ENCODE measurements at places on chromosomes 6 and 20.

DNA sequence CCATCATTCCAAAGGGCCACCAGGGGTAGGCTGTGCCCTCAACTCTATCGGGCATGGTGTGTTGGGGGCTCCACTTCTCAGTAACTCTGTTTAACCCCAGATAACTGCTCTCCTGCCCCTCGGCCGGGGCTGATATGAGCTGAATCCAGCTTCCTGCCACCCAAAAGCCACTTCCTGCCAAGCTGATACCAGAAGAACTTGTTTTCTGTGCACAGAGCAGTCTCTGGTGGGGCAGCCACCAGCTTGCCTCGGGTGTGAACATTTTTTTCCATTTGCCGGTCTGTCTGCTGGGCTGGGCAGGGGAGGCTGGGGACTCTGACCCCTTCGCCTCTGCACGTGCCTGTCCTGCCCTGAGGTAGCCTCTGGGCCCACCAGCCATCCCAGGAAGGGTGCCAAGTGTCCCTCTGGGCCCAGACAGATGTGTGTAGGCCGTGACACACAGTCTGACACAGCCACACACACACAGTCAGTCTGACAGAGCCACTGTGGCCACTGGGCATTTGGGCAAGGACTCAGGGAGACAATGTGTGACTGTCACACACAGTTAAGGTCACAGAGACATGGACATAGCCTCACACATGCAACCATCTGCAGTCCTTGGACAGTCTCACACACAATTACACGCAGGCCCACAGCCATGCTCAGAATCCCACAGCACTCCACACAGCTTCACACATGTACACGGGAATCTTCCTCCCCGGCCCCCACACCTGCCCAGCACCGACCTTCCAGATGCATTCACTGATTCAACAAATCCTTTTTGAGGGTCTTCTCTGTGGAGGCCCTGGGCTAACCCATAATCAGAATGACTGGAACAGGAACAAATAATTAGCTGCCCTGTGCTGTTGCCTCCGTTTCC, 45.1 kb downstream of the NOL4L start:
- DNase-seq: peak; percentile 69

GRCh38 chr6:163429858-163430448, 15.4 kb downstream of the QKI start:
- no peak for DNase-seq

- no peak for DNase-seq
Observed at GRCh38 chr6:135412761-135413160, 84.8 kb downstream of the AHI1 start.

- DNase-seq: no peak
Observed at GRCh38 chr20:49115564-49115963, 69.5 kb downstream of the CSE1L start.

- no peak for DNase-seq
Observed at GRCh38 chr6:16741112-16742016, 19.9 kb downstream of the ATXN1 start.

- DNase-seq: peak; percentile 69
Observed at GRCh38 chr20:47677635-47678453, 107.4 kb downstream of the SULF2 start.

GRCh38 chr20:5297280-5298004, 19.3 kb downstream of the PROKR2 start:
- no peak for DNase-seq

DNA sequence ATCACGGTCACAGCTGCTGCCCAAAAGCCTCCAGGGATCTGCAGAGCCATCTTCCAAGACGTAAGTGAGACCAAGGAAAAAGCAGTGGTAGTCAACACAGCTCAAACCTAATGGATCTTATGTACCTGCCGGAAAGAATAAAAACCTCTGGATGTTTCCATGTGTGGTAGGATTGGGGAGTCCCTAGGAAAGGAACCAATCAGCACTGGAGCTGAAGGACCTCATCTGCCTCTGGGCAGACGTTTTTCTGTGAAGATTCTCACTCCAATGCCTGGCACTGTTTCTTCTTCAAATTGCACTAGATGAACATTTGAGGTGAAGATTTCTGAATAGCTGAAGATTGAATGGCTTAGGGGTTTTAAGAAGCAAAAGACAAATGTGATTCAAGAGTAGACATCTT, at the start of gene HLA-DQB2:
Gene HLA-DQB2 (minus strand): TSS at position 112 of the 400 bp plus-strand sequence. CDS start 62 bp downstream, at position 50.
- DNase-seq: no peak

DNA sequence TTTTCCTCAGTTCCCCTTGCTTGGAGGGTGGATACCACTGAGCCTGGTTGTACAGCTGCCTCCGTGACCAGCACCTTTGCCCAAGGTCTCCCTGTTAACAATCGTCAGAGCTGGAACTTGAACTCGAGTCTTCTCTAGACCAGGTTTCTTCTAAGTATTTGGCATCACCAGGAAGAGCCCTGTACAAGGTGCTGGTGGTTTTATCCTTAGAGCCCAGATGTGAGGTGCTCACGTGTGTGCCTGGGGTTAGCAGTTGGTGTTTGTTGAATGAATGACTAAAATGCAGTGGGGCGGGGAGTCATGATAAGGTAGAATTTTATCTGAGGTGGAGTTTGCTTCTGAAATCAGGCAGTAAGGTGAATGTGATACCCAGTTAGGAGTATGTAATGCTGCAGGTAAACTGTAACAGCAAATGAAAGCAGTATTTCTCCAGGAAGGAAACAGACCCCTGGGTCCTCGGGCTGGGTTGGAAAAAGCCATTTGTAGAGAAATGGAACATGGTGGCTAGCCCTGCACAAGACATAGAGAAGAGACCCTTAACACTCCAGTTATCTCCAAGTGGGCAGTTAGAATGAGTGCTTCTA, 3.1 kb downstream of the DNAJC5 start:
- DNase-seq: no peak

GRCh38 chr6:7821426-7821825, 89.2 kb downstream of the TXNDC5 start:
- DNase-seq: no peak

GRCh38 chr6:37078814-37079213, 73.4 kb downstream of the FGD2 start:
- DNase-seq: no peak

DNA sequence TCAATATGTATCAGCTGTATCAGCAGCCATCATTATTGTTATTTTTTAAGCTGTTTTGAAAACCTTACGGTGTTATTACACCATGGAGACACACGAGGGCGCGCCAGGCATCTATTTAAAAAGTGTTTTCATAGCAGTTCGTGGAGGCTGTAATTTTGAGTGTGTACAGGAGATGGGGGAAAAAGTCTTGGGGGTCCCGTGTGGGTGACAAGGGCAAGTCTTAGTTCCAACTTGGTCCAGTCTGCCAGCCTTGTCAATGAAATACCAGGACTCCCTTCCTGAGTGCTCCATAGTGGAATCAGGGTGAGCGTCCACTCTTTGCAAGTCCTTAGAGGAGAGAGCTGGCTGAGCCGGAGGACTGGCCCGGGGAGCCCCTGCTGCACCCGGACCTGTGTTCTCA, 43.3 kb downstream of the SLC2A10 start:
- DNase-seq: peak; percentile 55

DNA sequence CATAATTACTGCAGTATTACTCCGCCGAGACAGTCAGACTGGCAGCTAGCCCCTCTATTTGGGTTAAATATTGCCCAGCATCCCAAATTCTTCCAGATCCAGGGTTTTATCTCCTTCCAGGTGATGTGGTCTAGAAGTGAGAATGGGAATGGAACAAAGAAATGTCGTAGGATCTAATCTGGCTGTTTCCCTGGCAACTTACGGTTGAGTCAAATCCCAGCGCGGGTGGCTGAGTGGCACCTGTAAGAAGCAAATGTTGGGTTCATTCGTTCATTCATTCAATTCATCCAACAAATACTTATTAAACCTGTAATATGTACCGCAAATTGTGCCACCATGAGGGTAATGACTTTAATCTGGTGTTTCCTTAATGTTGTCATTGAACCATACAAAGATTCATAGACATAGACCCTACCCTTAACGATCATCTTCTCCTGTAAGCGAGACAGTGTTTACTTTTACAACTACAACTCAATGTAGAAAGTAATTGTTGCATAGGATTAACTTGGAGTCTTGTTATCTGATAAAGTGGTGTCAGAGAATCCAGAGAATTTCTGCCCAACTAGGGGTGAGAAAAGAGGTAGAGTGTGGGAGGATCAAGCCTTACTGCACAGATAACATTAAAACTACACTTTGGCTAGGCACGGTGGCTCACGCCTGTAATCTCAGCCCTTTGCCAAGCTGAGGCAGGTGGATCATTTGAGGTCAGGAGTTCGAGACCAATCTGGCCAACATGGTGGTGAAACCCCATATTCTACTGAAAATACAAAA, 91.3 kb upstream of the ADGRF1 start:
- no peak for DNase-seq

DNA sequence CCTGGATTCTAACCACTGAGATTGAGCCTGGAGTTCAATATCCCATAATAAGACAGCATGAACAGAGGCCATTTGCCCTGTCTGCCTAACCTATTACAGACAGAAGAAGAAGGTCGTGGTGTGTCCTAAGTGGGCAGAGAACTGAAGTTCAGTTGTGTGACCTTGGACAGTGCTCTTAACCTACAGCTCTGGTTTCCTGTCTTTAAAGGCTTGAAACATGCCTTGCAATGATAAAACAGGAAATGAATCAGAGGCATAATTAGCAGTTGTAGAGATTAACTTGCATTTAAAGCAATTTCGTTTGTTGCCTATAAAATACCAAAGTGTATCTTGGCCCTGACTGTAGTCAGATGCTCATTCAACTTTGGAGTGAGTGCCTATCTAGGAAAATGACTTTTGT, 507.2 kb upstream of the CHD6 start:
- no peak for DNase-seq

DNA sequence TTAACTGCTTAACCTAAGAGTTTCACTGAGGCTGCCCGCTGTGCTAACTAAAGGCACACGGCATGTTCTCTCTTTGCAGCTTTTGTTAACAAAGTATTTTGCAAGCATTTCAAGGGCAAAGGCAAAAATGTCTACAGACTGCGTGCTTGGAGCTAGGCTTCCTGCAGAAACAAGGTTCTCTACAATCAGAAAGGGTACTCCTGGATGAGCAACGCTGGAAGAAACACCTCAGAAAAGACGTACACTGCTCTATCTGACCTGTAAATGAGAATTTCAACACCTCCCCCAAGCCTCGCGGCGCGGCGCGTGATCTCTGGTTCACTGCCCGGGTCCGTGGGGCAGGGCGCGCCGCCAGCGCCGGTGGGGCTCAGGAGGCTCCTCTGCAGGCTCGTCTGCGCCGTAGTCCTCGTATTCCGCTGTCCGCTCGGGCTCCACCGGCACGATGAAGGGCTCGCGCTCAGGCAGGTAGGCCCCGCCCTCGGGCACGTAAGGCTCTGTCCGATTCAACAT, 120.9 kb downstream of the COL12A1 start:
- DNase-seq: no peak

DNA sequence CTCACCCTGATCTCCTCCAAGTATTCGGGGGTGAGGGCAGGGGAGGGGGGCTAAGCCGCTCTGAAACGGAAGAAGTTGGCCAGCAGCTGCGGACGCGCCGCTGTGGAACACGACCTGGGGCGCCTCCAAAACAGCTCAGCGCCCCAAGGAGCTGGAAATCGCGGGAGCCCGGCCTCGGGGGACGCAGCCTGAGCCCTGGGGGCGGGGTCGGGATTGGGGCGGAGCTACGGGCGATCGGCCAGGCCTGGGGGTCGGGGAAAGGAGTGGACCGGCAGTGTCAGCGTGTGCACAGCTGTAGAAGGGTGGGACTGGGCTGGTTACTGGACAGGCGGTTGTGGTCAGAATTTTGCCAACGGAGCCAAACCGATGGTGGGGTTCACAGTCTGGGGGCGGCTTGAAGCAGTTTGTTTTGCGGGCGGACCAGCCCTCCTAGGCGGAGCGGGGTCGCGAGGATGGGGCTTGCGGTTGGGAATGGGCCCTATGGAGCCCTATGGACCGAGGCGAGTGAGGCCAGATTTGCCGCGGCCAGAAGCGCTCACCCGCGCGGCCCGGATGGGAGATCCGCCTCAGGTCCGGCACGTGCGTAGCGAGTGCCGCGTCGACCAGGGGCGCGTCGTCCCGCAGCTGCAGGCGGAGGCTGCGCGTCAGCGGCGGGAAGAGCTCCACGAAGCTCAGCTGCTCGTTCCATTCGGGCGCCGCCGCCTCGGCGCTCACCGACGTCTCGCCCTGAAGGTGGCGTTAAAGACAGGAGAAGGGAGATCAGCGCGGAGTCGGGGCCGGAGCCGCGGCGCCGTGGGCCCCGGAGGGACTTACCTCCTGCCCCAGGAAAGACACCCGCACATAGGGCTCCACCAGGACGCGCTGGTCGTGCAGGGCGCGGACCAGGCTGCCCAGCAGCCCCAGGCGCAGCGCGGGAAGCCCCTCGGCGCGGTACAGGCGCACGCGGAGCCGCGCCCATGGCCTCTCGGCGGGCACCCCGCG, 14.3 kb upstream of the SPAG4 start:
- peak; percentile 76 for DNase-seq

GRCh38 chr20:2624190-2624589, 28.2 kb upstream of the NOP56 start:
- no peak for DNase-seq

DNA sequence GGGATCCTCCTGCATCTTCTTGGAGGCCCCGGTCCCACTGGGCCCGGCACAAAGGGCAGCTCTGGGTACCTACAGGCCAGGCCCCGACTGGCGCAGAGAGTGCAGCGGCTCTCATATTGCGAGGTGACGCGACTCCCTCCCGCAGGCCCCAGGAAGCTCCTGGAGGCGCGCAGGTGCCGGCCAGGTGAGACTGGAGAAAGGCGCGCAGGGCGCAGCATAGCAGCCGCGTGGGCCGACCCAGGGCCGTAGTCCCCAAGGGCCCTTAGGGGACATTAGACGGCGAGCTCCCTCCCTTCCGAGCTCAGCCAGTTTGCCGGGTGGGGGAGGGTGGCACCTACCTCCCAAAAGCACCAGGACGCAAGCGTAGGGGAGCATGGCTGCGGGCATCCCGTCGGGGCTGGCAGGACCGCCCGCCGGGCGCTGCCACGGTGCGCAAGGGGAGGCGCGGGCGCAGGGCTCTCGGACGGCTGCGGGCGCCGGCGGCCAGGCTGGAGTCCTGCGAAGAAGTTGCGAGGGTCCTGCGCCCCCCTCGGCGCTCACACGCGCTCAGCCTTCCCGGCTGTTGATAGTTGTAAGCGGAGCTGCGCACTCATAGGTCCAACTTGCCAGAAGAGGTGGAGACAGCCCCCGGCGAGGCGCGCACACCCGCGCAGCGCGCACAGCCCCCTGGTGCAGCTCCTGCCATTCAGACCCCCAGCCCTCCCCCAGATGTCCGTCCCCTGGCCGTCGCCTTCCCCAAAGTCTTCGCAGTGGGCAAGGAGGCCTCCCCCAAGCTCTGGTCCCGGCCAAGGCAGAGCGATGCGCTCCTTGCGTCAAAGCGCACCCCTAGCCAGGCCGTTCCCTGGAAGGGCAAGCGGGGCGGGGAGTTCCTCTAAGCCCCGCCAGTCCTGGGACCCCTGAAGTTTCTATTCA, 622 bp downstream of the APCDD1L start:
- no peak for DNase-seq

DNA sequence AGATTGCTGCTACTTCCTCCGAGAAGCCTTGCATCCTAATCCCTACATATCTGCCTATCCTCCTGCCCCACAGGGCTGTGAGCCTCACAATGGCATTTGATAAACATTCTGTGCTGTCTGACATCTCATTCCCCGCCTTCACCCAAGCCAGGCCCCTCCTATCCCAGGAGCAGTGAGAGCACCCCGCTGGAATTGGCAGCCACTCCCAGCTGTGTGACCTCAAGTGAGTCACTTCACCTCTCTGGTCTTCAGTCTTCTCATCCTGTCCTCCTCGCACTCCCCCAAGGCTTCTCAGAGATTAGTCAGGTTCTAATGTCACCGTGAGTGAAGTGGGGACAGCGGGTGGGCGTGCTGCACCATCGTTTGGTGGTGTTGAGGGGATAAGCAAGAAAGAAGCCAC, 81.7 kb downstream of the CDH22 start:
- peak; percentile 6 for DNase-seq
